Myocyte (in vitro differentiated cells): ENCODE measurements at places on chromosomes 2 and 18. TPM values are rescaled to one million over a fixed set of nuclear protein-coding genes. Genes with fewer than 3 reads are reported as not detected.

- no peak for DNase-seq
Observed at GRCh38 chr18:2906704-2907549, 60.1 kb downstream of the EMILIN2 start.

GRCh38 chr2:191280834-191281756 is 35.9 kb downstream of the MYO1B start:
- no peak for DNase-seq

- no peak for DNase-seq
Observed at GRCh38 chr2:223230352-223230751, 178.4 kb downstream of the KCNE4 start.

DNA sequence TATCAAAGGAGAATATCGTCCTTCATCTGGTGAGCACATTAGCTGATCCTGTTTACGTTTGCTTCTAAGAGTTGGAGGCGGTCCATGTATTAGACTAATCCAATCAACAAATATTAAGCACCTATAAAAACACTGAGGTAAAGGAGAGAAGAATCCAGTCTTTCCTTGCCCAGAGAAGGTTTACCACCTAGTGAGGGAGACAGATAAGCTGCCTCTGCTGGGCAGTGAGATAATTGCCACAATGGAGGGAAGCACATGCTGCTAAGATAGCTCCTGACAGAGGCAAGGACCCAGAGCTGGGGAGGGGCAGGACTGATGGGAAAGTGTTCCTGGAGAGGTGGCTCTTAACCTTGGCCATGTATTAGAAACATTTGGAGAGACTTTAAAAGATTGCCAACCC is 36.7 kb upstream of the ST8SIA5 start:
- peak; percentile 5 for DNase-seq

DNA sequence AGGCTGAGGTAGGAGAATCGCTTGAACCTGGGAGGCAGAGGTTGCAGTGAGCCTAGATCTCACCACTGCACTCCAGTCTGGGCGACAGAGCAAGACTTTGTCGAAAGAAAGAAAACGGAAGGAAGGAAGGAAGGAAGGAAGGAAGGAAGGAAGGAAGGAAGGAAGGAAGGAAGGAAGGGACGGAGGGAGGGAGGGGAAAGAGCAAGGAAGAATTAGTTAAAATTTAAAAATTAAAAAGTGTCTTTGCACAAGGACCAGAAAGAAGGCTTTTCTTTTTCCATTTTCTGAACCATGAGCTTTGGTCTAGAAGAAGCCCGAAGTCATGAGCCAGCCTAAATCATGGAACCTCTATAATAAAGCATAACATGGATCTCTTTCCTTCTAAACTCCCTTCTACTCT is 138.2 kb upstream of the DNAJC10 start:
- no peak for DNase-seq

GRCh38 chr2:186588940-186589611 is 780 bp upstream of the ITGAV start:
- no peak for DNase-seq

- DNase-seq, result no peak
Observed at GRCh38 chr2:134249755-134250154, 4.1 kb upstream of the MGAT5 start.

DNA sequence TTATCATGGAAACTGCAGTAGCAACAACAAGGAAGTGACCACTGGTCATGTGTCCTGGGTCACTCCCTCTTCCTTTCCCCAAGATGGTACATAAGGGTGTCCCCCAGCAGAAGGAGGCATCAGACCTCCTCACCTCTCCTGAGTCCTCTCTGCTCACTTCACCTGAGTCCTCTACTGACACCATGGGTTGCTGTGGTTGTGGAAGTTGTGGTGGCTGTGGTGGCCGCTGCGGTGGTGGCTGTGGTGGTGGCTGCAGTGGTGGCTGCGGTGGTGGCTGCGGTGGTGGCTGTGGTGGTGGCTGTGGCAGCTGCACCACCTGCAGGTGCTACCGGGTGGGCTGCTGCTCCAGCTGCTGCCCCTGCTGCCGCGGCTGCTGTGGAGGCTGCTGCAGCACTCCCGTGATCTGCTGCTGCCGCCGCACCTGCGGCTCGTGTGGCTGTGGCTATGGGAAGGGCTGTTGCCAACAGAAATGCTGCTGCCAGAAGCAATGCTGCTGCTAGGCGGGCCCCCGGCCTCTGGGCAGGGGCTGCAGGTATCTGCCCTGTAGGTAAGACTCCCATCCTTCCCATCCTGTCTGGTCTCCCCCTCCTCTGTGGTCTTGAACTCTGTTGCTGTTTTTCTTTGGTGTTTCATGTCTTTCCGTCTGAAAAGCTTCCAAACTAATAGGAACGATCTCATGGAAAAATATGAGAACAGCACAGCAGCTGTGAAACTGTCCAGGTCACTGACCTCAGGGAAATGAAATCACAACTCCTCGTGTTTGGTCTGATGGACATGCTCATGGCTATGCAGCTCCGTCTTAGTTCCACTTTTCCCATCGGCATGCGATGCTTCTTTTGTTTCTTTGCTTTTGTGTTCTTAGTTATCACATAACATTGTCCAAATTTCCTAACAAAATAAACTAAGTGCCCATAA is at the start of gene SCYGR4:
TSS of gene SCYGR4 (plus strand) at position 183 of the 915 bp plus-strand sequence. CDS start at position 183, 0 bp downstream.
- DNase-seq, result peak; percentile 44

DNA sequence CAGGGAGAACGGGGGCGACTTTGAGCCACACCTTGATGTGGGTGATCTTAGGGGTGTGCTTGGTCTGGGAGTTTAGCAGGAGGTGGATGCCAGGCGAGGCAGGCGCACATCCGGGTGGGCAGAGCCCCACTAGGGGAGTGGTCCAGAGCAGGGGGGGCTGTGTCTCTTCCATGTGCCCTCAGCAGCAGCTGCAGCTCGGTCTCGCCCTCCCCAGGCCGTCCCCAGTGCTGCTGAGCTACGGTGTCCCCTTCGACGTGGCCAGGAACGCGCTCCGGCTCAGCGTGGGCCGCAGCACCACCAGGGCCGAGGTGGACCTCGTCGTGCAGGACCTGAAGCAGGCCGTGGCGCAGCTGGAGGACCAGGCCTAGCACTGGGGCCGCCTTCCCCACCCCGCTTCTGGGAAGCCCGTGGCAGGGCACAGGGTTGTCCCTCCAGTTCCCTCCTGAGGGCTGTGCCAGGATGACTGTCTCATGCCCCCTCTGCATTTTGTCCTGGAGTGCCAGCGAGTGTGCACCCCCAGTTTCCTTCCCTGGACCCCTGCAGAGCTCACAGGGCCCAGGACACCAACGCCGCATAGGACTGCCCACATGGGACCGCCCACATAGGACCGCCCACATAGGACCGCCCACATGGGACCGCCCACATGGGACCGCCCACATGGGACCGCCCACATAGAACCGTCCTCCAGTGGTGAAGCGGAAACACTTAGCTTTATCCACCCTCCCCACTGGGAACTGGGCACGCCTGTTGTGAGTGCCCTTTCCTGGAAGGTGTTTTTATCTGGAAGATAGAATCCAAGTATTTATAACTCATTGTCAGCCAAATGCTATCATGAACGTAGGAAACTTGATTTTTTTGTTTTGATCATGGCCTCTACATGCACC is 1.9 kb upstream of the ESPNL start:
- DNase-seq, result no peak

- DNase-seq, result no peak
Observed at GRCh38 chr2:239164335-239164871, 236.4 kb downstream of the HDAC4 start.

- no peak for DNase-seq
Observed at GRCh38 chr2:235689427-235689853, 195.6 kb downstream of the AGAP1 start.

GRCh38 chr18:56831988-56832387 is 180.8 kb downstream of the WDR7 start:
- peak; percentile 21 for DNase-seq

DNA sequence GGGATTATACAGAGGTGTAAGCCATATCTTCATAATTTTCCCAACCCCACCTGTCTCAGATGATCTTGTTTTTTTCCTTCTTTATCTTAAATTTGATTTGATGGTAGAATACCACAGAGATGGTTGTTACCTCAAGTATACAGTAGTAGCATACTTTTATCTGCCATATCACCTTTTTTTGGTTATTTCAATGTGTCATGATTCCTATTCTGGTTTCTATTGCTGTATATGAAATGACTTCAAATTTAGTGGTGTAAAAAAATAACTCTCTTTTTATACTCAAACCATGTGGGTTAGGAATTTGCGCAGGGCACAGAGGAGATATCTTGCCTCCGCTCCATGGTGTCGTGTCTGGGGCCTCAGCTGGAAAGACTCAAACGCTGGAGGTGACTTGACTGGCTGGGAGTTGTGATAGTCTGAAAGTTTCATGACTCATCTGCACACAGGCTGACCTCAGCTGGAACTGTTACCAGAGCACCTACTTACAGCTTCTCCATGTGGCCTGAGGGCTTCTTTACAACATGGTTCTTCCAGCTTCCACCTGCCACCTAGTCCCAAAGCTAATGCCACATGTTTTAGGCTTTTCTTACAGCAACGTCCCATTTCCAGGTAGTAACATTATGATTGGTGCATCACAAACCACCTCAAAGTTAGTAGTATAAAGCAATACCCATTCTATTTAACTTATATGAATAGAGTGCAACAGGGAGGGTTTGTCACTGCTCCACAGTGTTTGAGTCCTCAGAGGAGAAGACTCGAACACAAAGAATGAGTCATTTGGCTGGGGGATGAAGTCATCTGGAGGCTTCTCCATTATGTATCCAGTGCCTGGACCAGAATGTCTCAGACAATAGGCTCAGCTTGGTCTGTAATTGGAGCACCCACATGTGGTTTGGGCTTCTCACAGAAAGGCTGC is 82.3 kb upstream of the XPO1 start:
- DNase-seq, result peak; percentile 91

GRCh38 chr2:202529389-202529788 is 105.4 kb upstream of the FAM117B start:
- no peak for DNase-seq

GRCh38 chr2:216632952-216633615 is at the start of gene IGFBP2:
Gene IGFBP2 (plus strand): TSS chr2:216633420. CDS start chr2:216633524, 104 bp downstream.
- peak; percentile 6 for DNase-seq

- DNase-seq, result no peak
Observed at GRCh38 chr2:32910883-32911598, 35.7 kb upstream of the LTBP1 start.

GRCh38 chr2:148237911-148238310 is 217.0 kb downstream of the MBD5 start:
- DNase-seq, result no peak

GRCh38 chr2:181715033-181715630 is 34.8 kb upstream of the NEUROD1 start:
- DNase-seq, result peak; percentile 87

DNA sequence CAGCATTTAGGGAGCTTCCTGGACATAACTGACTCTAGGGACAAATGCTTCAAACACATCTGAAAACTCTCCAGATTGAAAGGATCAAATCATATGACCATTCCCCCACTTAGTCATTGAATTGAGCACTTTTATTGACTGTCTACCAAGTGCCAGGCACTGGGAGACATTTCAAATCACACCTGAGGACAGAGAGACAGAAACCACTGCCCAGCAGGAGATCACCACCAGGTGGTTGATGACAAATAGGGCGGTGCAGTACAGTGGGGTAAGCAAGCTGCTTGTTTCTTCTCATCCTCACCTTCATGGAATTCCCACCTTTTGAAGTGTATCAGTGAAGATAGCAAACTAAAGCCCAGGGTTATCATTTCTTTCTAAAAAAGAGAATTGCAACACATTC is 19.0 kb upstream of the CXCR4 start:
- no peak for DNase-seq

DNA sequence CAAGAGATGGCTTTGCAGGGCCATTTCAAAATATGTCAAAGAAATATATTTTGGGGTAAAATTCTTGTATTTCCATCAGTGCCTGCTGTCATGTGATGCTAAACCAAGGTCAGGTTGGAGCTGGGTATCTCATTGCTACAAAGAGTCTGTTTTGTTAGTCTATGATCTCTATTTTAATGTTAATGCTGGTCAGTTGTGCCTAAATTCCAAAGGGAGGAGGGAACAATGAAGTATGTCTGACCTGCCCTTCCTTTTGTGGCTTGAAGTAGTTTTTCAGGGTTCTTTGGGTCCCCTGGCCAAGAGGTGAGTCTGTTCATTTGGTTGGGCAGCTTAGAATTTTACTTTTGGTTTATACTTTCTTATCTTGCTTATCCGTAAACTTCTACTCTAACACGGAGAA is 61.6 kb upstream of the DYNAP start:
- no peak for DNase-seq

DNA sequence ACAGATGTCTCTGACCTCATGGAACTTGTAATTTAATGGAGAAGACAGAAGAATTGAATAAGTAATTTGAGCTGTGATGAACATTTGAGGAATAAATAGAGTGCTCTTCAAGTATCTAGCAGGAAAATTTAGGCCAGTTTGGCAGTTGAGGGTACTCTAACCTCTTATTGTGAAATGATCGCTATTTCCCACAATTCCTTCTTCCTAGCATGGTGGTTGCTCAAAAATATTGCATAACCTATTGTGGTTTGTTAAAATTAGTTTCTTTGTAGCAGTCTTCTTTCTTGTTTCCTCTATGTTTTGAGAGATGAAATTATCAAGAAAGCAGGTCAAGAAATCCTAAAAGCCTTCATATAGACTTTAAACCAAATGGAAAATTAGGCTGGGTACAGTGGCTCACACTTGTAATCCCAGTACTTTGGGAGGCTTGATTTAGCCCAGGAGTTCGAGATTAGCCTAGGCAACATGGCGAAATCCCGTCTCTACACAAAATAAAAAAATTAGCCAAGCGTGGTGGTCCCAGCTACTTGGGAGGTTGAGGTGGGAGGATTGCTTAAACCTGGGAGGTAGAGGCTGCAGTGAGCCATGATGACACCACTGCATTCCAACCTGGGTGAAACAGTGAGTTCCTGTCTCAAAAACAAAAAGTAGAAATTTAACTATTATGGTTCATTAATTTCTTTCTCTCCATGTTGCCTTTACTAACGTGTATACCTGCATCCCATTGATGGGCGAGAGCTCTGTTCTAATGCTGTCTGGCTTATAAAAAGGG is 58.7 kb downstream of the RBKS start:
- DNase-seq, result no peak

GRCh38 chr2:35343135-35343534 is 1012.4 kb upstream of the CRIM1 start:
- no peak for DNase-seq

- no peak for DNase-seq
Observed at GRCh38 chr2:80255918-80256781, 48.4 kb downstream of the LRRTM1 start.

PRSS56 gene
- 2.5 and 6.5 TPM in 2 replicates for total RNA-seq

C1QL2 gene
- total RNA-seq, result 0.27 and 0.68 TPM in 2 replicates

GKN2 gene
- not detected in 2 replicates for total RNA-seq

SERPINB13 gene
- total RNA-seq, result not detected in 2 replicates

TRPM8 gene
- 1.4 and 3.5 TPM in 2 replicates for total RNA-seq

G6PC2 gene
- not detected in 2 replicates for total RNA-seq

SIX3 gene
- not detected in 2 replicates for total RNA-seq

YWHAQ gene
- 194 and 222 TPM in 2 replicates for total RNA-seq

FHL2 gene
- total RNA-seq, result 42.0 and 47.4 TPM in 2 replicates

RALB gene
- total RNA-seq, result 34.2 and 34.5 TPM in 2 replicates

IHH gene
- total RNA-seq, result not detected in 2 replicates

PAX3 gene
- 2.2 and 2.7 TPM in 2 replicates for total RNA-seq

KIF3C gene
- 5.4 and 8.6 TPM in 2 replicates for total RNA-seq

LYG2 gene
- total RNA-seq, result not detected in 2 replicates

LHCGR gene
- total RNA-seq, result not detected in 2 replicates

CXCR2 gene
- total RNA-seq, result not detected in 2 replicates

LYPD6B gene
- total RNA-seq, result 0.94 and 1.7 TPM in 2 replicates

FTCDNL1 gene
- 0.80 and 2.8 TPM in 2 replicates for total RNA-seq
